ENCODE measurements at places on chromosomes 2 and 18.

GRCh38 chr2:28613186-28613585 lies 117.3 kb downstream of the PLB1 start:
- no peaks in the 10 kb centered on the region for H3K36me3 ChIP-seq
- H3K27me3 ChIP-seq, result peaks cover 3% of the 10 kb centered on the region
- H3K27ac ChIP-seq, result no peak overlapping the region
- H3K4me1 ChIP-seq, result peaks cover 22% of the 10 kb centered on the region

DNA sequence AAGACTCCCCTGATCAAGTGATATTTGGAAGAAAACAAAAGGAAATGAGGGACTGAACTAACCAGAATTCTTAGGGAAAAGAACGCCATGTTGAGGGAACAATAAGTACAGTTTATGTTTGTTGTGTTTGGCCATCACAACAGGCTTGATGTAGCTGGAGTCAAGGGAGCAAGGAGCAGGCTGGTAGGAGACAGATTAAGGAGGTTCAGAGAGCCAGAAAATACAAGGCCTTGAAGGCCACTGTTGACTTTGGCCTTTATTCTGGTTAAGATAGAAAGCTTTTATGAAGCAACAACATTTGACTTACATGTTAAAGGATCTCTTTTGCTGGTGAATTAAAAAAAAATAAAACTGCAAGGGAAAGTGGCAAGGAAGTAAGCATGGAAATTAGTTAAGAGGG lies 754.1 kb upstream of the SLC8A1 start:
- no peak overlapping the region for H3K27ac ChIP-seq
- H3K27me3 ChIP-seq, result peaks cover 2% of the 10 kb centered on the region
- no peaks in the 10 kb centered on the region for H3K36me3 ChIP-seq
- no peak overlapping the region for H3K4me3 ChIP-seq
- H3K4me1 ChIP-seq, result no peaks in the 10 kb centered on the region
- no peak for DNase-seq

- DNase-seq, result no peak
- H3K4me3 ChIP-seq, result no peak overlapping the region
These were observed 21.9 kb downstream of the PIGN start for GRCh38 chr18:62164855-62165487.

DNA sequence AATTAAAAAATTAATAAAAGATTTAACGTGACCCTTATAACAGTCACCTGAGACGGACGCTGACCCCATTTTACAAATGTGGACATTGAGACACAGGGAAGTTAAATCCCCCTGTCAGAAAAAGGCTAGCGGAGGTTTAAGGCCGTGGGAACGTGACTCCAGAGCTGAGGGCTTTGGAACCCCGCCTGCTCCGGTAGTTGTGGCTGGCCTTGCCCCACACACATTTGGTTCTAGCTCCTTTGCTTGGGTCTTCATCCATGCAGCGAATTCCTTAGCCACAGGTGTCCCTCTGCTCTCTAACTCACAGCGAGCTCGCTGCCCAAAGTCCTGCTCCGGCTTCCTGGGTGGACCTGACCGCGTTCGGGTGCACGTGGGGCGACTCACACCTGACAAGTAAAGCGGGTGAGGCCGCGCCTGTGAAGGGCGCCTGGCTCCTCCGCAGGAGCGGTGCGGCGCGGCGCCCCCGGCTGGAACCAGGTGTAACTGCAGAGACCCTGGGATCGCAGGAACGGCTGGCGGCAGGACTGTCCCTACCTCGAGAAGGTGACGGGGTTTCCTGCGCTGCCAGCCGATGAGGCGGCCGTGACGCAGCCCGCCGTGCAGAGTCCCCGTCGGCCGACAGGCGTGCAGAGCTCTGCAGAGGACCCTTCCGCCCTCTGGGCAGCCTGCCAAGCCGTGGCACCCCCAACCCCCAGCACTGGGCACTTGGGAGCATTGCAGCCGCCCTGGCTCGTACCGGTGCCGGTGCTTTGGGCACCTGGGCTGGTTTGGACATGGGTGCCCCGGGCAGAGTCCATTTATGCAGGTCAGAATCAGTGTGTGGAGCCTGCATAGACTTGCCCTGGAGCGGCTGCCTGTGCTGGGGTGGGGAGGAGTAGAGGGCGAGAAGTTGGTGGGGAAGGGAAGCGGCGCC lies 2.4 kb upstream of the PROC start:
- H3K4me1 ChIP-seq, result peaks cover 41% of the 10 kb centered on the region
- peaks cover 3% of the 10 kb centered on the region for H3K27me3 ChIP-seq
- no peak overlapping the region for H3K27ac ChIP-seq
- H3K36me3 ChIP-seq, result no peaks in the 10 kb centered on the region
- no peak for DNase-seq
